ENCODE measurements at places on chromosomes 4 and X.

DNA sequence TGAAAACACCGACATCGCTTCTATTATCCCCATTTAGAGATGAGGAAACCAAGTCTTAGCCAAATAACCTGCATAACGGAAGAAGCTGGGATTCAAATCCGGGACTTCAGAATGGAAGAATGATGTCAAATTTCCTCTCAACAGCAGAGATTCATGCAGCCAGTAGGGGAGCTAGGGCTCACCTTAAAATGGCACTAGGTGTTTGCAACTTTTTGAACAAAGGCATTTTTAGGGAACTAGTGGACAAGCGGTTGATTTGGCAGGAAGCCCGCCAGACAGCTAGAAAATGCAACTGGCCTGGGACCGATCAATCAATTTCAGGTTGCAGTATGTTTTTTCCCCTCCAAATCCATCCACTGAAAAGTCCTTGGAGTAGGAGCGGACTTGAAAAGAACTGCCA lies 224.2 kb downstream of the PTTG2 start:
- DNase-seq = no peak

DNA sequence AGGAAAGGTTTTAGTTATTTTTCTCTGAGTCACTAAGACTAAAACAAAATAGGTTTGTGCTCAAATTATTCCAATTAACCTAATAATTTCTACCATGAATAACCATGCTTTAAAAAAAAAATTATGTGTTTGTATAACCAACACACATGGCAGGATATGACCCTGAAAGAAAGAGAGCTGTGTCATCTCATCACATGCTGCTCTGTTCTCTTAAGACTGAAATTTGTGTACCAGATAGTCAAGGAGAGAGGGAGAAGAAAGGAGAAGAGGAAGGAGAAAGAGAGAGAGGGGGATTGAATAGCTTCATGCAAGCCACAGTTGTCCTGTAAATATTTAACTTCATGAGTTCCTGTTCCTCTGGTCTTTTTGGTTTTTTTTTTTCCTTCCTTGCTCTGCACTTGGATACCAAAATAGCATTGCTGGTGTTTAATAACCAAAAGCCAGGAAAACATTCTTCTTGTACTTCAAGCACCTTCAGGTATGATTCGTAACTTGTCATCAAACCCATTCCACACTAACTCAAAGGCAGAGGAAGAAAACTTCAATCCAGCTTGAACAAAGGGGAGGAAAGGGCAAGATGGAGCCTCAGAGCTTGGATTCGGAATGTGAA lies 6.4 kb upstream of the PROM1 start:
- no peak for DNase-seq

- no peak for DNase-seq
Observed at GRCh38 chrX:57406149-57406548, 119.6 kb downstream of the FAAH2 start.

GRCh38 chrX:149515954-149516602 lies 11.0 kb upstream of the IDS start:
- DNase-seq = no peak

DNA sequence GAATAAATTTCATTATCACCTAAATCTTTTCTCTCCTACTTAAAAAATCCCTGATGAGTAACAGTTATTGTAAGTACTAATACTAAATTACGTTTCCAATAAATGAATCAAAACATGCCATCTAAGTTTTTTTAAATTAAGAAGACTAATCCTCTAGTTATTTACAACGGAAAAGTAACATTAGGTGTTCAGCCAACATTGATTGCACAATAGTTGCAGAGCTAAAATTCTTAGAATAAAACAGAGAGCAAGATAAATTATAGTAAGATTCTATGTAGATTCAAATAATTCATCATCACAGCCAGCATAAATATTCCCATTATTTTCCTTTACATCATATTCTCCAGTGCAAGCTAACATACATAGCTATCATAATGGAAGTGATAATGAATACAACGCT lies 139.2 kb downstream of the HDX start:
- DNase-seq = no peak

- DNase-seq = no peak
Observed at GRCh38 chrX:154378059-154378798, 866 bp upstream of the EMD start.

DNA sequence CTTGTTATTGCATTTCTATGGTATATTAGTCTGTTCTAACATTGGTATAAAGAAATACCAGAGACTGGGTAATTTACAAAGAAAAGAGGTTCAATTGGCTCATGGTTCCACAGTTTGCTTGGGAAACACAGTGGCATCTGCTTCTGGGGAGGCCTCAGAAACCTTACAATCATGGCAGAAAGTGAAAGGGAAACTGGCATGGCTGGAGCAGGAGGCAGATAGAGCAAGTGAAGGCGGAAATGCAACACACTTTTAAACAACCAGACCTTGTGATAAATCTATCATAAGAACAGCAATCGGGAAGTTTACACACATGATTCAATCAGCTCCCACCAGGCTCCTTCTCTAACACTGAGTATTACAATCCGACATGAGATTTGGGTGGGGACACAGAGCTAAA lies 346.6 kb upstream of the GNPDA2 start:
- DNase-seq = no peak

DNA sequence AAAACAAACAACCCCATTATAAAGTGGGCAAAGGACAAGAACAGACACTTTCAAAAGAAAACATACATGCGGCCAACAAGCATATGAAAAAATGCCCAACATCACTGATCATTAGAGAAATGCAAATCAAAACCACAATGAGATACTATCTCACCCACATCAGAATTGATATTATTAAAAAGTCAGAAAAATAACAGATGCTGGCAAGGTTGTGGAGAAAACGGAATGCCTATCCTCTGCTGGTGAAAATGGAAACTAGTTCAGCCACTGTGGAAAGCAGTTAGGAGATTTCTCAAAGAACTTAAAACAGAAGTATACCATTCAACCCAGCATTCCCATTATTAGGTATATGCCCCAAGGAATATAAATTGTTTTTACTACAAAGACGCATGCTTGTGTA lies 112.5 kb downstream of the JADE1 start:
- DNase-seq = no peak

DNA sequence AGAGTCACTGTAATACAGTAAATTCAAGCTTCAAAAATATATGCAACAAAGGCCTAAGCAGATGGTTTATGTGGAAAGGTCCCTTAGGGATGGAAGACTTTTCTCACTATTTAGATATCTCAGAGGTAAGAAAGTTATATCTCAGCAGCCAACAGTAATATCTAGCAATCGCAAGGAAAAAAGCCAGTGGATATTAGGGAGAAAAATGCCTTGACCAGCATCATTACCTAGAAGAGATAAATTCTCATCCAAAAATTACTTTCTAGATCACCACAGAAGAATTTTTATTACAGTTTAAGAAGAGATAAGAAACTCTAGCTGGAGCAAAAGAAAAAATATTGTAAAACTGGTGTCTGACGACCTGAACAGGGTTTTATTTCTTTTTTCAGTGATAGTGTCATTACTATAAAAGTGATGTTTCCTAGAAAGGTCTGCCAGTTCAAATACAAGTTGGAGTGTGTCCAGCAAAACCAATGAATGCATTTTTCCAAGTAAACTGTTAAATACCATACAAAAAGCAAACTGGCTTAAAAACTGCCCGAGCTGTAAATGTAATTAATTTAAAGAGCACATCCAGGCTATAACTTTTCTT lies 100.0 kb downstream of the ATP11C start:
- DNase-seq = no peak

DNA sequence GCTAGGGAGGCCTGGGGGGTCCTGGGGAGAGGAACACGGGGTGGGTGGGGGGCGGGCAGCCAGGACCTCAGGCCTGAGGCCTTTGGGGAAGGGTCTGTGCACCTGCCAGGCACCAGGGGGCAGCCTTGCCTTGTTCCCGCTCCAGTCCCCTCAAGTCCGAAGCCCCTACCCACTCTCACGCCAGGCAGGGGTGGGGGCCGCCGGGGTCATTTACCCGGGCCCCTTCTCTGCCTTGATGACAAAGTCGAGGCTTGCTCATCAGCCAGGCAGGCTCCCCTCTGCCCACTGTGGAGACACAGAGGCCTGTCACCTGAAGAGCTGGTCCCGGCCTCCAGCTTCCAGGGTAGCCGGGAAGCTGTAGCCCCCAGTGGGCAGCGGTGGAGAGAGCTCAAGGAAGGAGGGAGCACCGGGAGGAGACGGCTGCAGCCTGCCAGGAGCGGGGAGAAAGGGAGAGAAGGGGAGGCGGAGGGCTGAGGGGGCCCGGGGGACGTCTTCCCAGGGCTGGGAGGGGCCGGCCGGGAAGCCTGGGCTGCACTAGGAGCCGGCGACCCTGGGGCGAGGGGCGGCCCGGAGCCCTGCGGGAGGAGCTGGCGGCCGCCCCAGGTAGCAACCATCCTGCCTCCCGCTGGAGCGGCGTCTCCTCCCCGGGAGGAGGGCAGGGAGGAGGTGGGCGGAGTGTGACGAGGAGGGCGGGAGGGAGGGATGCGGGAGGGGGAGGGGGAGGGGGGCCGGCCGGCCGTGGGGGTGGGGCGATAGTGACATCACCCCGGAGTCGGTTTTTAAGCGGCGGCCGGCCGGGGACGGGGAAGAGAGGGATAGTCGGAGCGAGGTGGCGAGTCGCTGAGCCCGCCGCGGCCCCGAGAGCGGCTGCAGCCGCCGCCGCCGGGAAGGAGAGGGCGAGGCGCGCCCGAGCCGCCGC lies at the start of gene SLC6A8:
SLC6A8 (plus strand) TSS at position 806 of the 919 bp plus-strand sequence. CDS start 649 bp downstream, outside the sequence.
- peak; percentile 14 for DNase-seq

GRCh38 chrX:9789555-9789954 lies 3.3 kb downstream of the SHROOM2 start:
- DNase-seq = no peak

DNA sequence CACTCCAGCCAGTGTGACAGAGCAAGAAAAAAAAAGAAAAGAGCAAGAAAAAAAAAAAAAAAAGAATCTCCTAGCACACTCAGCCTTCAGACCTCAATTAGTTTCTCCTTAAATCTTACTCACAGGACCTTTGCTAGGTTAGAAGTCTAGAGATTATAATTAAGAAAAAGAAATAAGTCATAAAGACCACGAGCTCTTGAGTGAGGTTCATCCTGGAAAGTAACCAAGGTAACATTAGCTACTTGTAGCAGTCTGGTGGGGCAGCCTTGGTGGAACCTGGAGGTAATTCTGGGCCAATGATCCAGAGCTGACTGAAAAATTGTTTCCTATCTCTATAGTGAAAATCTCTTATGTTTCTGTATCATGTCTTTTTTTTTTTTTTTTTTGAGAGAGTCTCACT lies 21.2 kb upstream of the DDX3X start:
- no peak for DNase-seq

DNA sequence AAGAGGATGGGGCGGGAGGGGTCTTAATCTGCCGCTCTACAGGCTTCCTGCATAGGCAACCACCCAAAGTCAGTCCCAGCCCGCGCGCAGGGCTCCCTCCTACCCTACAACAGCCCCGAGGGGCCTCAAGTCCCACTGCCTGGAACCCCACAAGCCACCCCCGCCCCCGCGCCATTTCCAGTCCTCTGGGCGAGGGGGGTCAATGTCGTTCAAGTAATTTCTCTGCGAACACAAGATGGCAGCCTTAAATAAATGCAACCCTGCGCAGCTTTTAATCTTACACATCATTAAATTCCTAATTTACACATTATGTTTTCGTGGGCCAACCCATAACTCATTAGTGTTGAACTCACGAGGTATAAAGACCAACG lies 92.9 kb downstream of the BCOR start:
- DNase-seq = no peak

GRCh38 chrX:56975611-56976010 lies 19.7 kb downstream of the SPIN3 start:
- DNase-seq = no peak

DNA sequence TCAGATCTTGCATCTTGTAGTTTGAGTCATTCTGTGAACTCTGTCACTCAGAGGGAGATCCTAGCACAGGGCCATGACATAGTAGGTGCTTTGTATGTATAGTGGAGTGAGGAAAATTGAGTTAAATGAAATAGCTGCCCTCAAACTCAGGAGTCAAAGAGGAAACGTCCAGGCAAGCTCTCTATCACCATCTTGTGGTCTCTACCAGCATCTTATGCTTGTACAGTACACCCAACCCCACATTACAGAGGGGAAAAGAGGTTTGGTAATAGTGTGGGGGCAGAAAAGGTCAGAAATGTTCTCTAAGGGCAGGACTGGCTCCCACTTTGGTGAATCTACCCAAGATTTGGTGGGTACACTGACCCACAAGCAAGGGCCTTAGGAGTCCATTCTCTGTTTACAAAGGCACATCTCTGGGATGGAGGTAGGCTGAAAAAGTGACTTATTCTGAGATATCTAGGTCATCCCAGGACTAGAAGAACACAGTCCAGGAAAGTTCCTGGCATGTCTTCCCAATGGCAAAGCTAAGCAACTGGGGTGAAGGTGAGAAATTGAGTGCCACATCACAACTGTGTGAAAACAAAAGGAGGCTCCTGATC lies 131.8 kb downstream of the OR13H1 start:
- DNase-seq = peak; percentile 15

DNA sequence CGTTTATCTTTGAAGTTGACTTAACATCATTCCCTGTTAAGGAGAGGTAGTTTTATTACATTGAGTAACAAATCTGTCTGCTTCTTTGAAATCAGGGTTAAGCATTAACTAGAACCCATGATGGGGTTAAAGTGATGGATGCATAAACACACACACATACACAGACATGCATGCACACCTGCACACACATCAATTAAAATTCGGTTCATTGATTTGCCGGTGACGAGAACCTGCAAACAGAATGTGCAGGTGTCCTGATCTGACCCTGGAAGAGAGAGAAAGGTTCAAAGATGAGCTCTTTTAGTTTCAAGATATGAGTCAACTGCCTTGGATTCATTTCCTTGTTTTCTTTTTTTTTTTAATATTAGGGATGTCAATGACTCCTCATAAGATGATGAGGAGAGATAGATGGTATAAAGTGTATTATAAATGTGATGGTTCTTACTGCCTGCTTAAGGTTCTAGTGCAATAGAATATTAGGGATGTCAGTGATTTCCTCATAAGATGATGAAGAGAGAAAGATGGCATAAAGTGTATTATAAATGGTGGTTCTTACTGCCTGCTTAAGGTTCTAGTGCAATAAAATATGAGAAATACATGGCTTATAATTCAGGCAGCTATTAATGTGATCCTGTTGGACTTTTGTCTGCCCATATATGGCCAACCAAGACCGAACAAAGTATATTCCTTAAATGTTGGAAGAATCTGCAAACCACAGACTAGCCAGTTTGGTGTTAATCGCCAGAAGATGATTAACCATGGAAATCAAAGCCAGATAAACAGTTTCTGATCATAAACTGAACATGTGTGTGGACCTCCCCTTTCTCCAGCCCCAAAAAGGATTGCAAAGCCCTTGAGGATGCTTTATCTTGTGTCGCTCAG lies 14.1 kb upstream of the CD99 start:
- DNase-seq = no peak

GRCh38 chr4:187190390-187190789 lies 466.7 kb upstream of the FAT1 start:
- DNase-seq = no peak

GRCh38 chr4:152961014-152961772 lies 25.1 kb downstream of the FHDC1 start:
- DNase-seq = no peak

- no peak for DNase-seq
Observed at GRCh38 chr4:132228676-132229075, 920.4 kb upstream of the PCDH10 start.

- no peak for DNase-seq
Observed at GRCh38 chrX:13864264-13864663, 47.4 kb upstream of the GPM6B start.

GRCh38 chrX:12751887-12752286 lies 39.3 kb upstream of the PRPS2 start:
- no peak for DNase-seq

GRCh38 chrX:71617742-71618141 lies 569 bp downstream of the CXCR3 start:
- no peak for DNase-seq

- no peak for DNase-seq
Observed at GRCh38 chr4:185734214-185734613, 77.8 kb downstream of the SORBS2 start.
